ENCODE measurements at places on chromosomes 16 and 17. TPM values are rescaled to one million over a fixed set of nuclear protein-coding genes. Genes with fewer than 3 reads are reported as not detected.

- DNase-seq = no peak
Observed at GRCh38 chr17:81656835-81657234, 493 bp upstream of the PDE6G start.

DNA sequence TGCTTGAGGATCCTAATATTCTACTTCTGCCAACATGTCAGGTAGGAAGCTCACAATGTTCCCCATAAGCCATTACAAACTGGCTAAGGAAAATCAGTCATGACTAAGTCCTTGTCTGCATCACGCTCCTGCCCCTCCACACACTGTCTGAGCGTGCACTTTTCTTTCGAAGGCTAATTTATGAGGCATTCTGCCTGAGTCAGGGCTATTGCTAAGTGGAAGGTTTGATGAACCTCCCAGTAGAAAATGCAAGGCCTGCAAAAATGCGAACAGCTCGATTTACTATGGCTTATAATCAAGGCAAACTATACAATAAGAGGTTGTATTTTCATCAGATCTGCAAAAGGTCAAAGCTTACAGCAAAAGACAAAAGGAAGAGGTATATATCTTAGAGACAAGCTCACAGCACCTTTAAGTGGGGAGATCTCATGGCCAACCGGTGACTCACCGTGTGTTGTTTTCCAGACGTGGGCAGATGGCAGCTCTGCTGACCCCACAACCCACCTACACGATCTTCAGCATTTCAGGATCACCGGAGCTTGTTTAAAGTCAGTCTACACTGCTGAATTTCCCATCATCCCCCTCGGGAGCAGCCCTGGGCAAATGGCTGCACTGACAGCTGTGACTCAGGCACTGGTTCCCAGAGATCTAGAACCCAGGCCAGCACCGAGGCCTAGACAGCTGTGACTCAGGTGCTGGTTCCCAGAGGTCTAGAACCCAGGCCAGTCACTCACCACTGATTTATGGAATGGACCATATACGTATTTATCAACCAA is 26.1 kb downstream of the MEAK7 start:
- peak; percentile 65 for DNase-seq

DNA sequence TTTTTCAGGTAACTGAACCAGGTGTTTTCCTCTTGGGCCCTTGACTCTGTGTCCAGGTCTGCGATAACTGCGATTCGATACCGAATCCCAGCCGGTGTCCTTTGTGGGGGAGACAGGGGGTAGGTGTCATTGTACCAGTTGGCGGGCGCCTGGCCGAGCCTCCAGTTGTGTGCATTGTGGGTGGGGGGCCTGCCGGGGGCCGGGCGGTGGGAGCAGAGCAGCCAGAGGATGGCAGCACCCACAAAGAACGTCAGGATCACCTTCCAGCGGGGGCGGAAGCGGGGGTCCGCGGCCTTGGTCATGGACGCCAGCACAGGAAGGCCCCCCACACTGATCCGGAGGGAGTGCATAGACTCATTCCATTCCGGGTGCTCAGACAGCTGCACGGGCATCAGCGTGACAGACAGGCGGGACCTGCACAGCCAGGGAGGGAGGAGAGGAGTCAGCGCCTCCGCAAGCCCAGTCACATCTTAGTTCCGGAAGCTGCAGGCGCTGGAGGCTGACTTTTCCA is 12.3 kb downstream of the CANT1 start:
- DNase-seq = no peak

- DNase-seq = no peak
Observed at GRCh38 chr16:20897922-20898321, 2.2 kb downstream of the DCUN1D3 start.

DNA sequence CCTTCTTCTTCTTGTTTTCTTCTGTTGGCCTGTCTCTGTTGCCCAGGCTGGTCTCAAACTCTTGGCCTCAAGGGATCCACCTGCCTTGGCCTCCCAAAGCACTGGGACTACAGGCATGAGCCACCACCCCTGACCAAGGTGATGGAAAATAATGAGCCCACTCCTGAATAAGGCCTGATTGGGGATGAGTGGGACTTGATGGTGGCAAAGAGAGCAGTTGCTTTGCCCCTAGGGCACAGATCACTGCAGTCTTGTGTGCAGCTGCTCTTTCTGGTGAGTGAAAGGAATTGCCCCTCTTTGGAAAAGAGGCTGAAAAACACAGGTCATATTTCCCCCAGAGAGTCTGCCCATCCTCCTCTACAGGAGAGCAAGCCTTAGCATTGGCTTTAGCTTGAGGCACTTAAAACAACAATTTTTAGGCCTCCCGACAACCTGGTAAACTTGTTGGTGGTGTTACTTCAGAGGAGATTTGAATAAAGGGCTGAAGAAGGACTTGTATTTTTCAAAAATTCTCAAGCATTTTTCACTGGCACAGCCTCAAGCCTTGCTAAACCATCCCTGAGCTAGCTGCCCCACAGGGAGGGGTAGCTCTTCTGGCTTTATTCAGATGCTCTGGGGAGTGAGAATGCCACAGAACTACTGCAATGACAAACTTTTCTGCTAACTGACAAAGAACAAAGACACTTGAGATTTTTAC is 6.1 kb upstream of the PDP2 start:
- DNase-seq = peak; percentile 72

- no peak for DNase-seq
Observed at GRCh38 chr17:12406623-12407215, 259.0 kb upstream of the MYOCD start.

GRCh38 chr16:64952177-64952576 is 169.7 kb downstream of the CDH11 start:
- DNase-seq = no peak

DNA sequence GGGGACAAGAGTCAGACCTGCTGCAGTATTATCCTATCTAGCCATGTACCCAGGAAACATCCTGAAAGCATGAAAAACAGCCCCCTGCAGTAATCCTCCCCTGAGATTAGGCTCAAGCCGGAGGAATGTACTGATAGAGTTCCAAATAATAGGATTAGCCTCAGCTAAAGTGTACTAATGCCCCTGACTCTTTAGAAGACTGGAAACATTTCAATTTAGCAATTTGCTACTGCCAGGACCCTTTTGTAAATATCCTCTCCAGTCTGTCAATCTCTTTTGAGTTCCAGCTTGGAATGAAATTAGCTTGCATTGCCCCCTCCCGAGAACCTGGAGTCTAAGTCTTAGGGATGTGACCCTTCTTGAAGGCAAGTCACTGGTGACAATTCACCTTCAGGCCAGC is 110.8 kb upstream of the DNAH9 start:
- no peak for DNase-seq

DNA sequence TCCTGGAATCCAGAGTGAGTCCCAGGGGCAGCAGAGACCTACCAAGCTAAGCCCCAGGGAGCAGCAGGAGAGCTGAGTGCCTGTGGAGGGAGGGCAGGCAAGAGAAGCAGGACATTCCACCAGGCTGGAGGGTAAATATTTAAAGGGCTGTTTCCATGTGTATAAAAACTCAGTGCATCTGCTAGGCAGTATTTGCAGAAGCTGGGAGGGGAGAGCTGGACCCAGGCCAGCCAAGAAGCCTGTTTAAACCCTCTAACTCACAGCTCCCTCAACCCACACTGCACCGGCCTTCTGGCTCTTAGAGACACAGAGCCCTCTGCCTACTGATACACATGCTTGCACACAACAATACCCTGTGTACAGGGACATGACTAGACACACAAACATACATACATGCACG is 22.5 kb upstream of the TMEM132E start:
- DNase-seq = no peak

- DNase-seq = no peak
Observed at GRCh38 chr16:49513040-49513439, 139.4 kb downstream of the C16orf78 start.

GRCh38 chr16:77396461-77396860 is 38.4 kb downstream of the ADAMTS18 start:
- no peak for DNase-seq

- peak; percentile 28 for DNase-seq
Observed at GRCh38 chr17:79874329-79874981, 35.2 kb upstream of the CBX4 start.

GRCh38 chr16:3762107-3762750 is 44.9 kb upstream of the TRAP1 start:
- DNase-seq = no peak

DNA sequence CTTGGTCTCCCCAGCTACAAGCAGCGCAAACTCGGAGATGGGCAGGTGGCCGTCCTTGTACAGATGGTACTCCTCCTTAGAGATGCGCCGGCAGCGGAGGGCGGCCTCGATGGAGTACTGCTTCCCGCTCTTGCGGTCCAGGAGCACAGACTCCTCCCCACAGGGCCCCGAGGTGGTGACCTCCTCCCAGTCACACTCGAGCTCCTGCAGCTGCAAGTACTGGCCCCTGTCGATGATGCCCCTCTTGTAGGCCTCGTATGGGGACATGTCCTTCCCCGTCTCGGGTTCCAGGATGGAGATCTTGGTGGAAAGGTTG is 7.2 kb downstream of the CDK3 start:
- no peak for DNase-seq

DNA sequence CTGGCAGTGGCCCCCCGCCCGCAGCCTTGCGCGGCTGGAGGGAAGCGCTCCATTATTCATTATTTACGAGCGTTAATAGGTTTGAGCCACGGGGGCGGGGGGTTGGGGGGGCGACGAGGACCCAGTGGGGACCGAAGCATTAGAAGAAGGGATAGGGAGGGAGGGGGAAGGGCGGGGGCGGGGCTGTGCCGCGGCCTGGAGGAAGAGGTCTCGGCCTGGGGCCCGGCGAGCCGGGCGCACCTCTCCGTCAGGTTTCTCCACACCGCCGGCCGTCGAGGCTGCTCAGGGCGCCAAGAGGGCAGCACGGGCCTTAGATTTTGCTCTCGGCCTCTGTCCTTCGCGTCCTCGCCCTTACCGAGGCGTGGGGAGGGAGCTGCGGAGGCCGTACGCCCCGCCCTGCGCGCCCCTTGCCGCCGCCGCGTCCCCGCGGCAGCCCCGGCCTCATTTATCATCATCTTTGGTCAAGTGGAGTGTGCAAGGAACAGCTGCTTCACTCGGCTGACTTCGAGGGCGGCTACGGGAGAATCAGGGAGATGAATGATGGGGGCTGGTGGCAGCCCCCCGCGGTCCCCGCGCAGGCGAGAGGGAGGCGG is 54.2 kb downstream of the SREBF1 start:
- DNase-seq = no peak

DNA sequence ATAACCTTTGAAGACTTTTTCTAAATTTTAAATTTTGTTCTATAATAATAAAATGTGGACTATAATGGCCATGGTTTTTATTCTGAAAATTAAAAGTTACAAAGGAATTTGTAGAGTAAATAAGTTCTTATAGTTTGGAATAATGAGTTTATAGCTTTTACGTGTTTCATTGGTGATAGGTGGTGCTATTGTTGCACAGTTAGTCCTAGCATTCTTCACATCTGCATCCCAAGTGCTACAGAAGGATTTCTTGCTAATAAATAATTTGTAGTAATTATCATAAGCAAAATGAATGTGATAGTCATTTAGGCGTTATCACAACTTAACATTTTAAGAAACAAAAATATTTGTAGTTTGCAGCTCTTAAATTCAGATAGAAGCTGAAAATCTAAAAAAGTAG is 67.9 kb downstream of the BCAS3 start:
- no peak for DNase-seq

GRCh38 chr16:87601401-87601981 is 817 bp upstream of the JPH3 start:
- DNase-seq = no peak

- no peak for DNase-seq
Observed at GRCh38 chr17:14745541-14745940, 444.7 kb downstream of the HS3ST3B1 start.

DNA sequence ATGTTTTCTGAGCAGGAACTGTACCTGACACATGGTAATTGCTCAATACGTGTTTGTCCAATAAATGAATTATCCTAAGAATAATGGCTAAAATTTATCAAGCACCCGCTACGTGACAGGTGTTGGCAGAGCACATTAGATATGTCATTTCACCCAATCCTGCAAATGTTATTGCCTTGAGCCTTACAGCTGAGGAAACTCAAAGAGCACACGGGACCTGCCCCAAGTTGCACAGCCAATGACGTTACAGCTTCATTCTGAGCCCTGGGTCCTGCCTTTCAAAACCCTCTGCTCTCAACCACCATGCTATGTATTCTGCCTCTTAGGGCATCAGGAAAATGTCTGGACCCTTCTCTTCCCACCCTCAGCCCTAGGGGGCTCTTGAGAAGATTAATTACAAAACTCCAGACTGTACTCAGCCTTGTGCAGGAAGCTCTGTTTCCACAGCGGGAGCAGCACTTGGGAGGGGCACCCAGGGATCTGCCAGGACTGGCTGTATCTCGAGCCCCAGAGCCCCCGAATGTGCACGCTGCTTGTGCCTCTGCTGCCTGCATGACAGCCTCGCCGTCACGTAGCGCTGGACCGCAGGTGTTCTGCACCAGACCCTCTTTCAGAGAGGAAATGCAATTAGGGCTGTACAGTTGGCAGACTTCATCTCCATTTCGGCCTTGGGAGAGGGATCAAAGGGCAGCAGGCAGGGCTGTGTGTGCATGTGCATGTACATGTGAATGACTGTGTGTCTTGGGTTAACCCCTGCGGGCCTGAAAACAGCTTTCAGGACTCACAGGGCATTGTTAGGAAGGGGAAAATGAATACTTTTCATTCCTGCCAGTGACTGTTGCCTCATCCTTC is 71.6 kb downstream of the GPR139 start:
- no peak for DNase-seq

GRCh38 chr17:59346341-59346740 is 14.9 kb downstream of the YPEL2 start:
- DNase-seq = no peak

- no peak for DNase-seq
Observed at GRCh38 chr16:49496656-49497055, 123.1 kb downstream of the C16orf78 start.

DNA sequence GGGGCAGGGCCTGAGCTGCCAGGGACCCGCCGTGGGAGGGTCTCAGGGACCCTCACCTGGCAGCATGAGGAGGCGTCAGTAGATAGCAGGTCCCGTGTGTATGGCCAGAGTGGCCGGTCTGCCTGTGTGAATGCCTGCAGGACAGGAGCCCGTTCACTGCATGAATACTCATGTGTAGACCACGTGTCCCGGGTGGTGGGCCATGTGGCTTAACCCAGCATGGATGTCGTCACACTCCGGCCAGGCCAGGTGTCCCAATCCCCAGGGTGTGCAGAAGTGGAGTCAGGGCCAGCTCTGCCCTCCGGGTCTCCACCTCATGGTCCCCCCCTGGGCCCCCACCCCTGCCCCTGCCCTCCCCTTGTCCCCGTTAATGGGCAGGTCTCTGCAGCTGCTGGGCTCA is 53.7 kb downstream of the BAHCC1 start:
- no peak for DNase-seq

DNA sequence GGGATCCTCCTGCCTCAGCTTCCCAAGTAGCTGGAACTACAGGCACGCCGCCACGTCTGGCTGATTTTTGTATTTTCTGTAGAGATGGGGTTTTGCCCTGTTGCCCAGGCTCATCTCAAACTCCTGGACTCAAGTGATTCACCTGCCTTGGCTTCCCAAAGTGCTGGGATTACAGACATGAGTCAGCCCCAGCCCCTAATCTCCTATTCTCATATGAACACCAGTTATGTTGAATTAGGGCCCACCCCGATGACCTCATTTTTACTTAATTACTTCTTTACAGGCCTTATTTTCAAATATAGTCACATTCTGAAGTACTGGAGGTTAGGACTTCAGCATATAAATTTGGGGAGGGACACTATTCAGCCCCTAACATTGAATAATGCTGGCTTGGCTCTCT is 49.2 kb downstream of the ZNRF1 start:
- peak; percentile 41 for DNase-seq

- no peak for DNase-seq
Observed at GRCh38 chr16:28537964-28538732, 626 bp downstream of the NUPR1 start.

The SHBG gene
- not detected for total RNA-seq

The CDRT15 gene
- not detected for total RNA-seq

The TBC1D28 gene
- not detected for total RNA-seq

The HEXIM1 gene
- total RNA-seq = 17.9 TPM

The GAS2L2 gene
- total RNA-seq = 0.05 TPM

The TERB1 gene
- total RNA-seq = not detected

The TK1 gene
- 137 TPM for total RNA-seq

The RTN4RL1 gene
- 4.3 TPM for total RNA-seq
